ENCODE measurements at places on chromosomes 6 and 20.
A peak's percentile ranks its signal among the peaks of the same experiment; 100 is the strongest.

GRCh38 chr20:48772183-48772976, 55.4 kb downstream of the PREX1 start:
- peak; percentile 96 for DNase-seq

GRCh38 chr6:13299918-13300317, 28.4 kb downstream of the TBC1D7 start:
- no peak for DNase-seq

DNA sequence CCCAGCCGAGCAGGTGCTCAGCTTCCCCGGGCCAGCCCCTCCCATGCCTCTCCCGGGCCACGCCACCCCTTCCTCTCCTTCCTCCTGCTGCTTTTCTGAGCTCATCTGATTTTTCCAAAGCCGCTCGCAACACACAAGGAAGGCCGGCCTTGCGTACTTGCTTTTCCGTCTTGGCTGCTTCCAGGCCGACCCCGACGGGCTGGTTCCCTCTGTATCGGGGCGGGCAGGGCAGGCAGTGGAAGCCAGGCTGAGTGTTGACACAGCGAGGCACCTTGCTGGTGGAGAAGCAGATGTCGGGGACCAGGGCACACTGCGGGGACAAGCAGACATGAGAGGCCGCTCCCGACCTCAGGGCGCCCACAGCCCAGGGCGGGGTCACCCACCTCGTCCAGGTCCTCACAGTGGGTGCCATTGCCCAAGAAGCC, 21.1 kb downstream of the THBS2 start:
- no peak for DNase-seq

- DNase-seq = no peak
Observed at GRCh38 chr6:132643547-132643946, 15.4 kb downstream of the TAAR1 start.

- peak; percentile 65 for DNase-seq
Observed at GRCh38 chr6:1917626-1918371, 308.1 kb downstream of the FOXC1 start.

DNA sequence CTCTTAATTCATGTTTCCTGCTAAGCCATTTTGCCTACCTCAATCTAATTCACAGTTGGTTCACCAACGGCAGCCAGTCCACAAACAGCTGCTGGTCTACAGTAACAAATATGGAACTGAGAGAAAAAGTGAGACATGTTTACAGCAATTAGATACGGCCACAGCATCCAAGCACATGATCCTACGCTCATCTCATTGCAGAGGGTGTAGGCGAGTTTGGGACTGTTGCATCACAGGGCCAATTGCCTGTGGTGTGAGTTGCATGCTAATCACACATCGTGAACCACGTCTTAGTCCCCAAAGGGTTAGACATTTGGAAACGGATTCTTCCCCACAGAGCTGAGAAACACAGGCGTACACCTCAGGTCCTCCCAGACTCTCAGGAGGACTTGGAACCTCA, 166.9 kb downstream of the EYA2 start:
- DNase-seq = peak; percentile 38

GRCh38 chr6:2917065-2917464, 14.0 kb upstream of the SERPINB9 start:
- DNase-seq = no peak

DNA sequence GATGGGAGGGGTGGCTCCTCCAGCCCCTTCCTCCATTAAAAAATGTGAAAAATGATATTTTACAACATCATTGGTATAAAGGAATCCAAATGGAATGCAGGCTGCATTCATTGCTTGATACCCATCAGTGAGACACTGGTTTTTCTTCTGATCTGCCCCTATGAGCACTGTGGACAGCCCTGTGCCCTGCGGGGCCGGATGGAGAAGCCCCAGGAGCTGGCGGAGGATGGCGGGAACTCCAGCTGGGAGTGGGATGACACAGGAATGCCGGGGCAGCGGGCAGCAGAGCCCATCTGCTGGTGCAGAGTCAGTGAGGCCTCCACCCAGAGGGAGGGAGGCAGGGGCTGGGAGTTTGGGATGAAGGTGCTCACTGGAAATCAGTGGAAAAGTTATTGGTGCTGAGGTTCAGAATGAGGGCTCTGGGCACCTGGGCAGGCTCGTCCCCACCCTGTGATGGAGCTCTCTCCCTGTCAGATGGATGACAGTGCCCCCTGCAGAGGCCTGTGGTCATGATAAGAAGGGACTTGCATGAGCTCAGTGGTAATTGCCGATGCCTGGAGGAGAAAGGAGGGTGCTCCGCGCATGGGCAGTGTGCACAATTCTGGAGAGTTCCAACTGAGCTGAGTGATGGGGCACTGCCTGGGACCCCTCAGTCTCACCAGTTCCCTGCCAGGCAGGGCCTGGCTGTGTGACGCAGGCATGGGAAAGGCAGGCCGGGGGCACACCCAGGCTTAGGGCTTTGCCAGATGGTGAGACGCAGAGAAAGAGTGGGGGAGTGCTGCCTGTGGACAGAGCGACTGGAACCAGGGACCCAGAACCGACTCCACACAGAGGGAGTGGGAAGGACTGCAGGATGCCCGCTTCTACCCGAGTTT, 23.2 kb downstream of the CTCFL start:
- DNase-seq = no peak

DNA sequence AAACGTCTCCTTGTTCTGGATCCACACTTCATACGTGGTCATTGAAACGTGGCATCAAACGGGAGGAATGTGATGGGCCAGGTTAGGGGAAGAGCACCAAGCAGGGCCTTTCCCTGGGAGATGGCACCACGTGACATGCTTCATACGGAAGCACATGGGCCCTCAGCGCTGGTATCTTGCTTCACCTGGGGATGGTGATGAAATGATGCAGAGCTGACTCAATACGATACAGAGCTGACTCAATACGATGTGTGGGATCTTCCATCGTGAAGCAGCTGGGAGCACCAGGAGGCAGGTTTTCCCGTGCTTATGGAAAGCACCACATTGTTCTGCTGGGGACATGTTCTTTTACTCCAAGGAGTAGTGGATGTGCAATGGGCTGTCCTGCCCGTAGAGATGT, 22.5 kb upstream of the TAGAP start:
- no peak for DNase-seq
